ENCODE measurements at places on chromosomes 2 and 18.
A peak's percentile ranks its signal among the peaks of the same experiment; 100 is the strongest.

DNA sequence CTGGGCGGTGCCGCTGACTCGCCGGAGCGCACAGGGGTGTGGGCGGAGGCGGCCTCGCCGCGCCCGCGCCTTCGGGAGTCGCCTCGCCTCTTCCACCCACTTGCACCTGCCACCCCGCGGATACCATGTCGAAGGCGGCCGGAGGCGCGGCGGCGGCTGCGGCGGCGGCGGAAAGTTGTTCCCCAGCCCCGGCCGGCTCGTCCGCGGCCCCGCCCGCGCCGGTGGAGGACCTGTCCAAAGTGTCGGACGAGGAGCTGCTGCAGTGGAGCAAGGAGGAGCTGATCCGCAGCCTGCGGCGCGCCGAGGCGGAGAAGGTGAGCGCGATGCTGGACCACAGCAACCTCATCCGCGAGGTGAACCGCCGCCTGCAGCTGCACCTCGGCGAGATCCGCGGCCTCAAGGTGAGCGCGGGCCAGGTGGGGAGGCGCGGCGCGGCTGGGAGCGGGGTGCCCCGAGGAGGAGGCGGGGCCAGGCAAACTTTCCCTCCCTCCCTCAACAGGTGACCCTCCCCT is 766 bp downstream of the CCDC85A start:
- no peak for DNase-seq
- H3K27me3 ChIP-seq, result no peaks in the 10 kb centered on the region
- H3K4me1 ChIP-seq, result no peaks in the 10 kb centered on the region
- H3K36me3 ChIP-seq, result no peaks in the 10 kb centered on the region
- H3K27ac ChIP-seq, result no peak overlapping the region

DNA sequence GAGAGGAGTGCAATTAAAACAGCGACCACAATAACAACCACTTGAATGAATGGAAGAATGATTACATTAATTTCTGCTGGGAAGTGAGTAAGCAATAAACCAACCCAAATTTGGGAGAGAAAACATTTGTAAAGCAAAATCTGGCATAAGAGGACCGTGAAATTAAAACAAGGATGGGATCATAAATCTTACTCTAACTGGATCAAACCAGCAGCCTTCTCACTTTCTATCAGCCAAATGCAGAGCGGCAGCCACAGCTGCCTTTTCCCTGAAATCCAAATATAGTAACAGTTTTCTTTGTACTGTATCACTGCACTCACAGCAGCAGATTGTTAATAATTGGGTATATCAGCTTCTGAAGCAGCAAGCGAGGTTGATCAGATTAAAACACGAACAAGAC is 245.2 kb upstream of the REG3G start:
- H3K27me3 ChIP-seq, result no peaks in the 10 kb centered on the region
- no peaks in the 10 kb centered on the region for H3K36me3 ChIP-seq
- no peaks in the 10 kb centered on the region for H3K4me1 ChIP-seq

- no peak overlapping the region for H3K4me3 ChIP-seq
- H3K27ac ChIP-seq, result no peak overlapping the region
These were observed 240.9 kb upstream of the APCDD1 start for GRCh38 chr18:10213526-10213925.

GRCh38 chr2:82780050-82780449 is 1679.0 kb downstream of the SUCLG1 start:
- DNase-seq, result no peak
- H3K36me3 ChIP-seq, result no peaks in the 10 kb centered on the region
- H3K27ac ChIP-seq, result no peak overlapping the region
- H3K4me1 ChIP-seq, result no peaks in the 10 kb centered on the region

GRCh38 chr2:239225371-239225851 is 175.4 kb downstream of the HDAC4 start:
- peaks cover 24% of the 10 kb centered on the region for H3K4me1 ChIP-seq
- no peaks in the 10 kb centered on the region for H3K27me3 ChIP-seq
- no peaks in the 10 kb centered on the region for H3K36me3 ChIP-seq
- no peak overlapping the region for H3K4me3 ChIP-seq

- H3K4me1 ChIP-seq, result no peaks in the 10 kb centered on the region
- H3K36me3 ChIP-seq, result no peaks in the 10 kb centered on the region
These were observed 770 bp downstream of the UPP2 start for GRCh38 chr2:158102446-158102845.

GRCh38 chr2:239932881-239933735 is 92.0 kb downstream of the NDUFA10 start:
- DNase-seq, result peak; percentile 39
- no peaks in the 10 kb centered on the region for H3K4me1 ChIP-seq

DNA sequence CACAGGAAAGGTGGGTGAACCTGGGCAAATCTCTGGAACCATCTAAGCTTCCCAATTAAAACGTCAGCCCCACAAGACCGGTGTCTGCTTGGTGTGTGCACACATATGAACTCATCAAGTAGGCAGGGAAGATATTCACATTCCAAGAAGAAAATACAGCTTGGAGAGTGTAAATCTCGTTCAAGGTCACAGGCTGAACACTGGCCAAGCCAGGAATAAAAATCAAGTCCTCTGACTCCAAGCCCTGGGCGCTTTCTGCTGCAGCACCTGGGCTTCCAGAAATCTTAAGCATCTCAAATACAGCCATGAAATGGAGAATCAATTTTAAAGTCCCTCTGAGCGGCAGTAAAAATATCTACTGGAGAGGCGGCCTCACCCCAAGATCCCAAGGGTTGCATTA is 150.9 kb downstream of the TWIST2 start:
- no peak for DNase-seq
- no peak overlapping the region for H3K27ac ChIP-seq
- peaks cover 6% of the 10 kb centered on the region for H3K4me1 ChIP-seq
- H3K4me3 ChIP-seq, result no peak overlapping the region

- H3K27me3 ChIP-seq, result no peaks in the 10 kb centered on the region
- H3K4me1 ChIP-seq, result peaks cover 3% of the 10 kb centered on the region
- H3K4me3 ChIP-seq, result peak within 1 kb of the TSS; percentile 86
These were observed at the start of gene POLR1B for GRCh38 chr2:112542123-112542983. Gene POLR1B, plus strand, starts transcription at chr2:112542465. Its CDS starts 30 bp downstream, at chr2:112542495.

GRCh38 chr2:219186754-219187456 is 8.8 kb downstream of the RETREG2 start:
- no peak overlapping the region for H3K27ac ChIP-seq
- H3K4me3 ChIP-seq, result no peak overlapping the region
- no peaks in the 10 kb centered on the region for H3K27me3 ChIP-seq
- H3K4me1 ChIP-seq, result no peaks in the 10 kb centered on the region
- DNase-seq, result peak; percentile 27

DNA sequence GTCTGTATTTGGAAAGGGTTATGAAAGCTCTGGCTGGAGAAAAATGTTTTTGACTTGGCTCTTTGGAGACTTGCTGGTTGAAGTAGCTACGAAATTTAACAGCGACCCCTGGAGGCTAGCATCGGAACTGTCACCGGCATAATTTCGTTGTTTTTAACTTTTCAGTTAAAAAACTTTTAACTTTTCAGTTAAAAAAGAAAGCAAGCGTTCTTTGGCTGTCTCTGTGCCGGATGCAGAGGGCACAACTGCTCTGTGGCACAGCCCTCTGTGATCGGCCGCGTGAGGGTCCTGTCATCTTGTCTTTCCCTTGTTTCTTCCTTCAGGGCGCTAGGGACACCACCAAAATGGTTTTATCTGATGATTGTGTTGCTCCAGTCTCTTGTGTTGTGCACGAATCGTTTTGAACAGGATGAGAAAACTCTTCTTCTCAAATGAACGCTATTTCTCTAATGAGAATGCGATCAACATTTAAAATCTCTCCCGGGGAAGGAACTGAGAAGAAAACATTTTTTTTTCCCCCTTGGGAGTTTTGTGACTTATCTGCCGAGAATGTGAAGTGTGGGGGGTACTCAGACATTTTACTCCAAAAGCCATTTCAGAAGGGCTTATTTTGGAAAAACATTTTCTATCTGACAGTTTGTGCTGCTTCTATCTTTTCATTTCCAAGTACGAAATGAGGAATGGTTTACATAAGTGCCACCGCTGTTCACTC is 57.1 kb downstream of the ADCYAP1 start:
- H3K4me1 ChIP-seq, result no peaks in the 10 kb centered on the region
- DNase-seq, result no peak
- H3K36me3 ChIP-seq, result no peaks in the 10 kb centered on the region

DNA sequence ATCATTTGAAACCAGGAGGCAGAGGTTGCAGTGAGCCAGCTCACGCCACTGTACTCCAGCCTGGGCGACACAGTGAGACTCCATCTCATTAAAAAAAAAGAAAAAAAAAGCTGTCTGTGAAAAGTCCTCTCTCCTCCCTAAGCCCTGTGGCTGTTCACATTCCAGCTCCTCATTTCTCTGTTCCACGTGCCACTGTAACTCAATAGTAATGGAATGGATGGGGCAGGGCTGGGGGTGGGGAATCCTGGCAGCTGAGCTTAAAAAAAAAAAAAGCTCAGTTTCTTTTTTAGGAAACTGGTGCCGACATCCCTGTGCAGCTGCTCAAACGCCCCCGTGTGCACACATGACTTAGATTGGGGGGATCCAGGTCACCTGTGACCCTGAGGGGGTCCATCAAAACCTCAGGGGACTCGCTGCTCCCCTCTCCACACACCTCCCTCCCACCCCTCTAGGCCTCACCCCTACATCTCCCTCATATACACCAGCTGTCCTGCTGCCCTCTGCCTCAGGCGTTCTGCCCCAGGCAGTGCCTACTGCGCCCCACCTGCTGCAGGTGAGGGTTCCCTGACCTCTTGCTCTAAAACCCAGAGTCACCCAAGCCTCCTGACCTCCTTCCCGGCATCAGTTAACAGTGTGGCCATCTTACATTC is 255.4 kb downstream of the AGAP1 start:
- no peaks in the 10 kb centered on the region for H3K27me3 ChIP-seq
- H3K4me3 ChIP-seq, result no peak overlapping the region
- no peak for DNase-seq
- H3K4me1 ChIP-seq, result no peaks in the 10 kb centered on the region

DNA sequence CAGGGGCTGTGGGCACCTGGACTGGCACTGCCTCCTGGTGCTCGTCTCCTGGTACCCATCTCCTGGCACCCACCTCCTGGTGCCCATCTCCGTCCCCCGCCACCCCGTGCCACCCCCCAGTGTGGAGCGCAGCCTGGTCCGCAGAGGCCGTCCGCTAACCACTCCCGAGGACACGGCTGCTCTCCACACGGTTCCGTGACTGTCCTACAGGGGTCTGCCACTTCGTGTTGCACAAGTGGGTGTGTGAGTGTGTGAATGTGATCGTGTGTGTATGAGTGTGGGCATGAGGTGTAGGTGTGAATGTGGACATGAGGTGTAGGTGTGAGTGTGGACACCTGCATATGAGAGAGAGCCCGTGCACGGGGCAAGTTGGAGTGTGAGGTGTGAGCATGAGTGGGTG is 119.4 kb upstream of the HS6ST1 start:
- H3K36me3 ChIP-seq, result no peaks in the 10 kb centered on the region
- H3K27me3 ChIP-seq, result no peaks in the 10 kb centered on the region
- DNase-seq, result no peak
- H3K4me1 ChIP-seq, result no peaks in the 10 kb centered on the region

- no peaks in the 10 kb centered on the region for H3K27me3 ChIP-seq
- no peak for DNase-seq
- H3K36me3 ChIP-seq, result no peaks in the 10 kb centered on the region
- H3K4me3 ChIP-seq, result no peak overlapping the region
- H3K27ac ChIP-seq, result no peak overlapping the region
- no peaks in the 10 kb centered on the region for H3K4me1 ChIP-seq
These were observed 24.4 kb upstream of the RAB12 start for GRCh38 chr18:8584798-8585197.

GRCh38 chr2:46901611-46902010 is 14.0 kb downstream of the MCFD2 start:
- no peak overlapping the region for H3K27ac ChIP-seq
- no peaks in the 10 kb centered on the region for H3K27me3 ChIP-seq
- no peak for DNase-seq
- no peak overlapping the region for H3K4me3 ChIP-seq
- H3K4me1 ChIP-seq, result no peaks in the 10 kb centered on the region

DNA sequence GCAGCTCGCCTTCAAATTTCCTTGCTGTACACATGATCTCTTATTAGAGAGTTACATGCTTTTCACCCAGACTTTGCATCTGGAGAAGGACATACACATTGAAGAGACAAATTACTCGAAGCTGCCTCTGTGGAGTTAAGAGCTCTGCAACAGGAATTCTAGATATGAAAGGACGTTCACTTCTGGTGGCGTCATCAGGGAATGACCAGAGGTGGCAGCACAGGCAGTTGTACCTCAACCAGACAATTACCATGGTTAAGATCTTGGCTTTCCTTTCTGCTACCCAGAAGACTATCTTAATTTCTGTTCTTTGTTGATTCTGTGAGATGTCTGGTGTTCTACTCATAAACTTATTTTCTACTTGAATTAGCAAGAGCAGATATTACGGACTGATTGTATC is 39.1 kb upstream of the MC4R start:
- H3K27ac ChIP-seq, result no peak overlapping the region
- H3K36me3 ChIP-seq, result no peaks in the 10 kb centered on the region
- H3K4me1 ChIP-seq, result no peaks in the 10 kb centered on the region

DNA sequence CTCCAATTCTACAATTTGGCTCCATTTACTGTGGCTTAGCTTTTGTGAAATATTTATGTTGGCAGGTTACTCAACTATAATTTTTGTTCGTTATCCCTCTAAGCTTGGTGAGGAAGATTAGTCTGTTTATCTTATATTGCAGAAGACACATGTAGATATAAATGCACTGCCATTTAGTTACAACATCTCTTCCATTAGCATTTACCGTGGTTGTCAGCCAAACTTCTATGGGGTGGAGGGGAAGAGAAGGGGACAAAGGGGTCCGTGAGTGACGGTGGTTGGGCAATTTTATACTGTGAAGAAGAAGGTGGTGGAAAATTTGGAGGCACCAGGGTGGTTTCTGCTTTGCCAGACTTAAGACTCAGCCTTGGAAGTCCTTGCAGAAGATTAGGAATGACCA is 117.6 kb upstream of the CXCR4 start:
- H3K27ac ChIP-seq, result no peak overlapping the region
- H3K36me3 ChIP-seq, result no peaks in the 10 kb centered on the region
- no peaks in the 10 kb centered on the region for H3K27me3 ChIP-seq
- DNase-seq, result no peak

- H3K4me1 ChIP-seq, result no peaks in the 10 kb centered on the region
- peak overlapping the region; percentile 50 for H3K4me3 ChIP-seq
- no peak overlapping the region for H3K27ac ChIP-seq
- H3K36me3 ChIP-seq, result no peaks in the 10 kb centered on the region
These were observed 191.8 kb downstream of the FTCDNL1 start for GRCh38 chr2:199659207-199659606.

DNA sequence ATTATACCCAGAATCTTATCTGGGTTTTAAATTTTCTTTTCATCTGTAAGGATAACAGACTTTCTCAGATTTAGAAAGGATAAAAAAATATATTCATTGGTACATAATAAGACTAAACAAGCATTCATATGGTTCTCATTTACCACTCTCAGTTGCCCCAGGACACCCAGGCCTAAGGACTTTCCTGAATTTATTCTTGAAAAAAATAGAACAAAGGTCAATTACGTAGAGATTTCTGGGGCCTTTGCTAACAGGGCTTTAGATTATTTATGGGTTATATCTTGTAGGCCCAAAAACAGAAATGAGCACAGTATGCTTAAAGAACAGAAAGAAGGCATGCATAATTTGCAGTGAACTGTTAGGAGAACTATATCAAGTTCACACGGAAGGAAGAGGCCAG is 269.0 kb upstream of the COL3A1 start:
- H3K4me1 ChIP-seq, result no peaks in the 10 kb centered on the region
- H3K4me3 ChIP-seq, result no peak overlapping the region
- no peak for DNase-seq
- H3K36me3 ChIP-seq, result no peaks in the 10 kb centered on the region

- H3K27me3 ChIP-seq, result no peaks in the 10 kb centered on the region
- H3K36me3 ChIP-seq, result no peaks in the 10 kb centered on the region
- H3K27ac ChIP-seq, result no peak overlapping the region
- no peak for DNase-seq
- no peak overlapping the region for H3K4me3 ChIP-seq
- no peaks in the 10 kb centered on the region for H3K4me1 ChIP-seq
These were observed 435.6 kb downstream of the TDRD15 start for GRCh38 chr2:21559351-21559750.

GRCh38 chr2:98768384-98769113 is 37.6 kb upstream of the MGAT4A start:
- H3K27ac ChIP-seq, result no peak overlapping the region
- H3K27me3 ChIP-seq, result no peaks in the 10 kb centered on the region
- no peak for DNase-seq
- H3K4me3 ChIP-seq, result no peak overlapping the region
- H3K4me1 ChIP-seq, result no peaks in the 10 kb centered on the region
